ENCODE measurements at places on chromosomes 1 and 21.

DNA sequence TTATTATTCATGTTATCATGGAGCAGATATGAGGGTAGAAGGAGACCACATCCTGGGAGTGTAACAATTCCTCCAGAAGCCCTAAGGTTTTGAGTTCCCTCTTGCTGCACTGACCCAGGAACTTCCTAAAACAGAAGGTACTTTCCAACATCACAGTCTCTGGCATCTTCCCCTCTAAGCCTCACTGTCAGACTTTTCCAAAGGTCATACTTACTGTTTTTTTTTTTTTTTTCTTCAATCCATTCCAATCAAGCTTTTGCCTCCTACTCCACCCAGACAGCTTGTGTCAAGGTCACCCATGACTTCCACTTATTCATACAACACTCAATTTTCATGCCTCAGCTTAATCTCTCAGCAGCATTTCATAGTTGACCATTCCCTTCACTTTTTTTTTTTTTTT lies 18.4 kb upstream of the UQCRHL start:
- no peak for DNase-seq

DNA sequence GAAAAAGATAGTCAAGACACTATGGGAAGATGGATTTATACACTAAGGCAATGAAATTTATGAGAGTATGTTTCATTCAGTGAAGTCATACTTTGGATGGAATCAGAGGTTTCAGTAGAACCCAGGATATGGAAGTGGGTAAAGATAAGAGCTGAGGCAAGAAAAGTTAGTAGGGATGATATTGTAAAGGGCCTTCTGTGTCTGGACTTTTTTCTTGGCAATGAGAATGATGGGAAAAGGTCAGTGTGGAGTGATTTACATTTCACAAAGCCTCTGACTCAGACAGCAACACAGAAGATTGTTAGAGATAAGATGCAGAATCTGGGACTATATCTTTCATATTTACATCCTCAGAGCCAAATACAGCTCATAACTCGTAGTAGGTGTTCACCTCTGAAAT lies 32.1 kb downstream of the SH3BGR start:
- no peak for DNase-seq

DNA sequence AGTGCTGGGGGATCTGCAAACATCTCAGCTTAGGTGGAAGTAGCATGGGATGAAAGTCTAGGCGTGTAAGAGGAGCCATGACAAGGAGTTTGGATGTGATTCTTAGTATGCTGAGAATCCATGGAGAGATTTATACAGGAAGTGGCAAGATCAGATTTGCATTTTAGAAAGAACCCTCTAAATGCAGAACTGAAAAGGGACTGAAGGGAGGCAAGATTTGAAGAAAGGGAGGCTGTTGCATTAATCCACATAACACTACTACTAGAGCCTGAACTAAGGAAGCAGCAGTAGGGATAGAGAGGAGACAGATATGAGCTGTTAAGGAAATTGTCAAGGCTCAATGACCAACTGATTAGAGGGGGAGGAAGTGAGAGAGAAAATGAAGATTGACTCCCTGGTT lies 9.8 kb downstream of the C1orf74 start:
- DNase-seq, result no peak

GRCh38 chr1:160720356-160721085 lies 8.9 kb upstream of the CD48 start:
- no peak for DNase-seq

DNA sequence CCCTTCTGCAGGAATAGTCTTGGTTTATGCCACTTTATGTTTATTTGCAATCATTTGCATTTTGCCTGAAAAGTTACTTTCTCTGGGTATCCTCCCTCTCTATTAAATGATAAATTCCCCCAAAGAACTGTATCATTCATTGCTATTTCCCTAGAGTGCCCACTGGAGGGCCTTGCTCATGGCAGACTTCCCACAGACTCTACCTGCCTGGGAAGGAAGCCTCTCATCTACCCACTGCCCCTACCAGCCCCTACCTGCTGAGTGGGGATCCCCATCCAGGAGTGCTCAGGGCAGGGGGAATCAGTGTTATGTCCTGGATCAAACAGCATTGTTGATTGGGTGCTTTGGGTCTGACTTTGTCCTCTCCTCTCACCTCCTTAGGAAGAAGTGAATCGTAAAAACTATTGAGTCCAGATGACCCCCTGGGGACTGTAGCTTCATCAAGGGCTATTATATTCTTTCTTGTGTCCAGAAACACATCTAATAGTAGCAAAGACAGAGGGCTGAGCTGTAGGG lies 6.8 kb upstream of the LRRN2 start:
- no peak for DNase-seq

- DNase-seq, result no peak
These were observed 15.2 kb downstream of the WLS start for GRCh38 chr1:68217060-68217554.

GRCh38 chr21:32843561-32843960 lies 72.0 kb upstream of the PAXBP1 start:
- DNase-seq, result no peak

DNA sequence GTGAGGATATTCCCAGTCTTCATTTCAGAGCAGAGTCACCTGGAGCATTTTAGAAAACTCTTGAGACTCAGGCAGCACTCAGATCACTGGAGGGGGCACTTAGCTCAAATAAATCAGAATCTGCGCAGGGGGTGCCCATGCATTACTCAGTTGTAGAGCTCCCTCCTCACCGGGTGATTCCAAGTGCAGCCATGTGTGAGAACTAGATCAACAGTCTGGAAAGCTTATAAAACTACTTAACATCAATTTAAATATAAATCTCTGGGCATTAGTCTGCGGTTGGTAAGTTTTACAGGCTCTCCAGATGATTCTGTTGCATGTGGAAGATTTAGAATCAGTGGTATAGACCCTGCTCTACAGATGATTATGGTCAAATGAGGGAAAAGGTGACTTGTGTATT lies 128.6 kb downstream of the ST6GALNAC3 start:
- peak; percentile 25 for DNase-seq

GRCh38 chr1:113990530-113990929 lies 11.3 kb downstream of the OLFML3 start:
- DNase-seq, result no peak

- no peak for DNase-seq
These were observed 9.1 kb downstream of the FLVCR1 start for GRCh38 chr1:212867192-212867591.

GRCh38 chr21:41776778-41777177 lies 9.9 kb upstream of the RIPK4 start:
- DNase-seq, result no peak

- no peak for DNase-seq
These were observed 48.4 kb upstream of the DNAJC6 start for GRCh38 chr1:65260851-65261473.

GRCh38 chr21:39374046-39374445 lies 25.2 kb upstream of the HMGN1 start:
- no peak for DNase-seq

DNA sequence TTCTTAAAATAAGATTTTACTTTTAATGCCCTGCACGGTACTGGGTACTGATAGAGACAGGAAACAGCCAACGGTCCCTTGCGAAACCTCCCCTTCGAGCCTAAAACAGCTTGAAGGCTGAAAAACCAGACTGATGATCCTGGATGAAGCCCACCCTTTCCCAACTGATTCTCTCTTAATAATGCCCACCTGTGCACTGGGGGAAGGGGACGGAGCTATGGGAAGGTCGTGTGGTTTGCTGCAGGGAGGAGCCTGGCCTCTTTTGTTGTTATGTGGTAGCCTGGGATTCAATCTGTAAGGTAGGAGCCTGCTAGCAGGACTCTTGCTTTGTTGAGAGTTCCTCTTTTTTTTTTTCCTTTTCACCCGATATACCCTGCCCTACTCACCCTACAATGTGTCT lies 25.6 kb downstream of the SAMSN1 start:
- no peak for DNase-seq

GRCh38 chr1:203467550-203467921 lies 8.1 kb upstream of the PRELP start:
- no peak for DNase-seq

- no peak for DNase-seq
These were observed 44.0 kb upstream of the DAB1 start for GRCh38 chr1:57467830-57468229.

DNA sequence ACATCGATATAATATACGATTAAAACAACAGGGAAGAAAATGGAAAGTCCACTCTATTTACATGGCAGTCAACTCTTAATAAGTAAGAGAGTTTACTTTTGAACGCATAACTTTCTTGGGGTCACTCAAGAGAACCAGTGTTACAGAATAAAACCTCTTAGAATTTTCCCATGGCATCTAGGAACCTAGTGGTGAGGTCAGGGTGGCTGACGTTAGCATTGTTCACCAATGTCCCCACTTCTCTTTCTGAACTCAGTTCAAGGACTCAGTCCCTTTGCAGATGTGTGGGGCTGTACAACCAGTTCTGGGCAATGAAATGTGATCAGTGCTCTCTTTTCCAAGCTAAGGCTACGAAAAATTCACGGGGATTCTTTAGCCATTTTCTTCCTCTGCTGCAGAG lies 2.6 kb upstream of the RNF2 start:
- DNase-seq, result no peak

GRCh38 chr1:108028841-108029388 lies 63.9 kb upstream of the VAV3 start:
- no peak for DNase-seq

DNA sequence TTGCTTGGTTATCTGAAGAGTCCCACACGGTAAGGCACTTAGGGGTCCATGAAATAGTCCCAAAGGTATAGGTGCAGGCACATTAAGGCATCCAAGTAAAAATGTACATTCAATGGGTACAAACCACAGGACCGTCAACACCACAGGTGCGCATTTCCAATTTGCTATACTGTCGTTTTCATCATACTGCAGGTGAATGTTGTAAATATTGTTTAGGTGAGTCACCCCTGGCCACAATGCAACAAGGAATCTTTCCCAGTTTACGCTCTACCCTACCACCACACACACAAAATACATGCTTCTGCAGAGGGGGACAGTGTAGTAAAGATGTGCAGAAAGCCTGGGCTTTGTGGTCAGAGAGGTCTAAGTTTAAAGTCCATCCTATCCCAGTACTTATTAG lies 13.7 kb downstream of the CADM3 start:
- no peak for DNase-seq

- no peak for DNase-seq
These were observed 146.4 kb downstream of the FGGY start for GRCh38 chr1:59443310-59443709.

- DNase-seq, result no peak
These were observed 180.0 kb downstream of the TNR start for GRCh38 chr1:175563236-175563895.

DNA sequence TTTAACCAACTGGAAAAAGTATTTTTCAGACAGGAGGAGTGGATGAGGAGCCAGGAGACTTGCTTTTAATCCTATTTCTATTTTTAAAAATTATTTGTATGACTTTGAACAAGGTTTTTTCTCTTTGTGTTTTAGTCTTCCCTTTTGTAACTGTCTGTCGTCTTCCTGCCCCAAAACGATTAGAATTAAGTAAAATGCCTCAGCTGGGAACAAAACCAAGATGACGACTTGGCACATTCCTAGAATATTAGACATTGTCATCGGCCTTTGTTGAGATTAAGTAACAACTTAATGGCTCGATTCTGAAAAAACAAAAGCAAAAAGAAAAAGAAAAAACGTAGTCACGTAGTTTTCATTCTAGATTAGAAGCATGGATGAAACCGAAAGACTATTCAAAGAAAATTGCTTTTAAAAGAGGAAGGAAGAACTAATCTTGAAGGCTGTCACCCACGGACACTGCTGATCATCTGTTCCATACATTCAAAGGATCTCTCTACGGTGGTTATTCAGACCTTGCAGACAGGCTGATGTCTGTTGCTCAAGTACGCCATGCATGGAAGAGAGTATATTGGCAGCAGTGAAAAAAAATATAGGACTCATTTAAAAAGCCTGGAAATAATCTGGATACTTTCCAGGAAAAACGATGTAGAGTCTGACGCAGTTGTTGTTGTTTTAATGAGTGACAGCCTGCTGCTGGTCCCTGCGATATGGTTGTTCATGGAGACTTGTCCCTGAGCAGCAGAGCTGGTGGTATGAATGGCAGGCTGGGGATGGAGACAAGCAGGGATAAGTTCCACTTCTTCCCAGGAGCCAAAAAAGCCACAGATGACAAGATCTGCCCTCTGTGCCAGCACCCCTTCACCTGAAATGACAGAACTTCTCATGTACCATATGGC lies 16.8 kb downstream of the GNG4 start:
- DNase-seq, result no peak

DNA sequence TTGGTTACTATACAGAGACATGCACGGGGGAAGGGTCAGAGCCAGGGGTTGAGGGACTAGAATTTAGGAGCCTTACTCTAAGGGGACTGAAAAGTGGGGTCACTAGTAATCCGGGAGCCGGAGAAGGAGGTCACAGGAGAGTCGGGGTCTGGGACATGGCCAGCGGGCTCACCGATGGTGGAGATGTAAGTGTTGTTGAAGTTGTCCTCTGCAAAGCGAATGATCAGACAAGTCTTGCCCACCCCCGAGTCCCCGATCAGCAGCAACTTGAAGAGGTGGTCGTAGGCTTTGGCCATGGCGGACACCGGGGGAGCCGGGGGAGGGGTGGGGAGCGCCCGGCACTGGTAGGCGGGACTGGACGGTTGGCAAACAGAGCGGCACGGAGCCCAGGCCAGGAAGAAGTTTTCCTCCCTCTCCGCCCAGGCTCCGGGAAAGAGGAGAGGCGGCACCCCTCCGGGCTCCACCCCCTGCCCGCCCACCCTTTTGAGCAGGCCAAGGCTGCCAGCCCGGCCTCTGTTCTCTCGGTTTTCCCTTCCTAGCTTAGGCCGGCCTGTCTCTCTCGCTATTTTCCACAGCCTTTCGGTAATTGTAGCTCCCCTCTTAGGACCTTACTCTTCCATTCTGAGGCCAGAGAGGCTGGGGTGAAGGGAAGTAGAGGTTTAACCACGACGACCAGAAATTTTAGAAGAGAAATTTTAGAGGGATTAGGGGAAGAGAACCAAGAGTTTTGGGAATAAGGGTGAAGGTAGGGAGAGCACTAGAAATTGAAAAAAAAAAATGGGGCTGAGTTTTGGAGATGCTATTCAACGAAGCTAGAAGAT lies at the start of gene RAB13:
RAB13 (minus strand) TSS at position 399 of the 821 bp plus-strand sequence; CDS start at position 296, 103 bp downstream.
- DNase-seq, result peak; percentile 83

DNA sequence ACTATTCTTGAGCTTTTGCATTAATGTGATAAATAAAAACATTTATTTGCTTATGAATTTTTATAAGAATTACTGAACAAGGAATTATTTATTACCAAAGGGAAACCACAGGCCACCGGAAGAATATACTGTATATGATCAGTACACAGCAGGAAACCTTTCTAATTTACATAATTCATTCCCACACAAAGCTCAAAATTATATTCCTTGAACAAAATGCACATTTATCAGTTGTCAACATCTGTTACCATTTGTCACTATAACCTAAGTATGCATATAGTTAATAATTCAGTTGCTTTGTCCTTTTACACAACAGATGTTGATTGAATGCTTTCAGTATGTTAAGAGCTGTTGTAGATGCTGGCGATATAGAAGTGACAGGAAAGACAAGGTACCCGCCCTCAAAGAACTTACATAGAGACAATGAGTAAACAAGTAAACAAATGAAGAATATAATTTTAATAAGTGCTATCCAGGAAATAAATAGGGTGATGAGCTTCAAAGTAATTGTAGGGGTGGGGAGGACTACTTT lies 27.2 kb downstream of the VPS45 start:
- no peak for DNase-seq

- no peak for DNase-seq
These were observed 73.6 kb downstream of the SIPA1L2 start for GRCh38 chr1:232556351-232556750.

GRCh38 chr1:152836870-152837269 lies 5.8 kb upstream of the LCE6A start:
- DNase-seq, result no peak
